Mesothelial cell of epicardium (in vitro differentiated cells): ENCODE measurements at places on chromosomes 4 and X.

DNA sequence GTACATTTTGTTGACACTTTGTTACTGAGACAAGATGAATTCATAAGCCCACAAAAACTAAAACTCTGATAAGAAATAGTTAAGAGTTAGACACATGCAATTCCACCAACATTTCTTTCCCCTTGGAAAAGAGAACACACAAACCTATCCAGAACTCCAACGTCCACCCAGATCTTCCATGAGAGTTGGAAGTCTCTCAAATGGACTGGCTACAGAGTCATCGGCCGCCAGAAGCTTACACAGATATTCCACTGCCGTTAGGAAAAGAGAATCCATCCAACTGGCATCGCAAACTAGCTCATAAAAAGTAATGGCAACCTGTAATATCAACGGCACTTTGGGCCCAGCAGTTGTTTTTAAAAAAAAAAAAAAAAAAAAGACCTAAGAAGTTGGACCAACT lies 114.7 kb downstream of the PRKX start:
- peak overlapping the region; percentile 13 for H3K27ac ChIP-seq
- DNase-seq, result no peak
- H3K36me3 ChIP-seq, result peaks cover 9% of the 10 kb centered on the region
- peaks cover 27% of the 10 kb centered on the region for H3K4me1 ChIP-seq
- H3K27me3 ChIP-seq, result no peaks in the 10 kb centered on the region
- H3K4me3 ChIP-seq, result no peak overlapping the region

GRCh38 chr4:4980621-4981230 lies 38.5 kb downstream of the CYTL1 start:
- DNase-seq, result no peak
- peaks cover 3% of the 10 kb centered on the region for H3K4me1 ChIP-seq
- no peak overlapping the region for H3K27ac ChIP-seq
- no peak overlapping the region for H3K4me3 ChIP-seq
- no peaks in the 10 kb centered on the region for H3K27me3 ChIP-seq

GRCh38 chrX:1126738-1127137 lies 85.7 kb downstream of the CRLF2 start:
- peaks cover 27% of the 10 kb centered on the region for H3K27me3 ChIP-seq
- no peak for DNase-seq
- H3K4me1 ChIP-seq, result no peaks in the 10 kb centered on the region
- no peak overlapping the region for H3K4me3 ChIP-seq

DNA sequence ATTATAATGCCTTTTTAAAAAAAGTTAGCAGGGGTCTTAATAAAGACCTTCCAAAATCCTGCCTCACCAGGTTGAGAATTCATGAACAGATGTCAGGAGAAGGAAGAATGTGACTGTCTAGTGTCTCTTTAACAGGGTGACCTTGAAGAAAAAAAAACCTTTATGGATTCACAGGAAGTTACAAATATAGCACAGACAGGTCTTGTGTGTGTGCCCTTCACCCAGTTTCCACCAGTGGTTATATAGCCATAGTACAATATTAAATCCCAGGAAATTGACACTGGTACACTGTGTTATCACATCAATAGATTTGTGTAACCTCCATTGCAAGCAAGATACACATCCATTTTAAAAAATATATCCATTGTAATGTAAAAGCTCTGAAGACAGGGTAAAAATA lies 43.7 kb downstream of the HADH start:
- no peak overlapping the region for H3K27ac ChIP-seq
- H3K36me3 ChIP-seq, result peaks cover 34% of the 10 kb centered on the region
- H3K4me1 ChIP-seq, result no peaks in the 10 kb centered on the region
- DNase-seq, result no peak

DNA sequence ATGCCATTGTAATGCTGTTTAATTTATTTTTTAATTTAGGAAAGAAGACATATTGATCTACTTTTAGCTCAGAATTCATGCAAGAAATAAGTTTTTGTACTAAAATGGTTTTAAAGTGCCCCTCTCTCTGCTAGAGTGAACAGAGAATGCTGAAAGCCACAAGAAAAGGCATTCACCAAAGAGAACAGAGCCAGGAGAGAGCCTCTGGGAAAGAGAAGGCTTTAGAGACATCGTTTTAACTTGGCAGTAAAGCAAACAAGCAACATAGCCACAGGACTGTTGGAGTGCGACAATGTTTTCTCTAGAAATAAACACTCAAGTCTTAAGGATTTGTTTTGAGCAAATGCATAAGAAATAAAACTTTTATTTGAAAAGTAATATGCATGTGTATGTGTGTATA lies 484.1 kb upstream of the CPEB2 start:
- H3K27me3 ChIP-seq, result no peaks in the 10 kb centered on the region
- no peaks in the 10 kb centered on the region for H3K4me1 ChIP-seq
- DNase-seq, result no peak
- H3K4me3 ChIP-seq, result no peak overlapping the region
- no peaks in the 10 kb centered on the region for H3K36me3 ChIP-seq

GRCh38 chr4:111303806-111304205 lies 680.9 kb upstream of the PITX2 start:
- peaks cover 7% of the 10 kb centered on the region for H3K36me3 ChIP-seq
- H3K27me3 ChIP-seq, result no peaks in the 10 kb centered on the region
- no peak overlapping the region for H3K27ac ChIP-seq
- no peak for DNase-seq

DNA sequence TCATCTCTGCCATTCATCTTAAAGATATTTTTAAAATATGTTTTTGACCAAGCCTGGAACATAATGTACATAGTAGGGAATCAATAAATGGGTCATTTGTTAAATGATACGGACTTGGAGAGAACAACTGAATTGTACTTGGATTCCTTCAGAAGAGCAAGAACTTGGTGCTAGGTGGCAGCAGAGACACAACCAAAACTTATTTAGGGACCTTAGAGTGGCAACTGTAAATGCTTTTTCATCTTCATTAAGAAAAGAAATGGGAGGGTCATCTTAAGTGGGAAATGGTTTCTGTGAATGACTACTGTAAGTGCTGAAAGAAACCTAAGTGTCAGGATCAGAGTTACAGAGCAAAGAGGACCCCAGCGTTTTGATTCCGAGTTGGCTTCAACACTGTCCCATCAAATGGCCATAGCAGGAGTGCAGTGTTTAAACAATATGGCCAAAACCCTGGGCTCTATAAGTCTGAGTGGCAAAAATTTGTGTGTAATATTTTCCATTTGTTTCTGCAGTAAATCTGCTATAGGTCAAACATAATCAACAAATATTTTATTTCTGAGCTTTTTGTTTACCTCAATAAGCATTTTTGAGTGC lies 213.6 kb downstream of the PALLD start:
- H3K36me3 ChIP-seq, result peaks cover 28% of the 10 kb centered on the region
- H3K27ac ChIP-seq, result no peak overlapping the region
- peaks cover 19% of the 10 kb centered on the region for H3K4me1 ChIP-seq

DNA sequence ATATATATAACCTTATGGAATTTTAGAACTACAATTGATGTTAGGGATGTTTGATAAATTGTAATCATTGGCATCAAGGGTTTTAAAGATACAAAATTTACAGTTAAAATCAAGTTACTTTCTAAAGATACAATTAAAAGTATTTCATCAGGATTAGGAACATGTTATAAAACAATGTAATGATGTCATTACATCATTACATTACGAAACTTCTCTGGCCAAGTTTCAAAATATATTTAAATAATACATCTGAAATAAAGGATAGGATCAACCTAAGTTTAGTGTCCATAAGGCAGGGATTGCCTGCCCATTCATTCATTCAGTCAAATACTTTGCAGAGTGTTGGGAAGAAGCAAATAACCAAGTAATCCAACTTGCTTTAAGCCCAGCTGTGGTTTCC lies 75.1 kb downstream of the TENM3 start:
- H3K27me3 ChIP-seq, result no peaks in the 10 kb centered on the region
- no peak overlapping the region for H3K27ac ChIP-seq
- peaks cover 3% of the 10 kb centered on the region for H3K4me1 ChIP-seq
- no peak overlapping the region for H3K4me3 ChIP-seq
- peaks cover 21% of the 10 kb centered on the region for H3K36me3 ChIP-seq

DNA sequence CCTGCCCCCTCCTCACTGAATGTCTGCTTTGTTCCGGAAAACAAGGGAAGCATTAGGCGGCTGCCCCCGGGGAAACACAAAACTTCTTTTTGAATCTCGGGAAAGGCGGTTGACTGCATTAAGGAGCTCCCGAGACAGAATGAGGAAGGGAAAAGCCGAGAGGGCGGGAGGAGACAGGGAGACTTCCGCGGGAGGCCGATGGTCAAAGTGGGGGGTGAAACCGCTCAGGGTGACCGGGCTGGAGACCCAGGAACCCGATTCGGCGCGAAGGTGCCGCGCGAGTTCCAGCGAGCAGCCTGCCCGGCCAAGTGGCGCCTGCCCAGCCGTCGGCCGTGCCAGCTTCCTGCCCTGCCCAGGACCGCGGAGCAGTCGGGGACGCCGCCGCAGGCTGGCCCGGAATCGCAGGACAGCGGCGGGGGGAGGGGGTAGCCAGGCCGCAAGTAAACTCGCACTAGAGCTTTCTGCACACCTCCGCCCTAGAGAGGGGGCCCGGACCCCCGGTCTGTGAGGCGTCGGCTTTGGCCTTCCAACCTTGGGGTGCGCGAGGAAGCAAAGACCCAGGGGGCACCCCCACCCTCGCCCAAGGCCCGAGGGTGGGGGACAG lies 55.1 kb upstream of the BCOR start:
- H3K27me3 ChIP-seq, result peaks cover 7% of the 10 kb centered on the region
- peak; percentile 41 for DNase-seq
- H3K36me3 ChIP-seq, result no peaks in the 10 kb centered on the region
- peak overlapping the region; percentile 65 for H3K4me3 ChIP-seq
- peak overlapping the region; percentile 82 for H3K27ac ChIP-seq
- H3K4me1 ChIP-seq, result peaks cover 40% of the 10 kb centered on the region

DNA sequence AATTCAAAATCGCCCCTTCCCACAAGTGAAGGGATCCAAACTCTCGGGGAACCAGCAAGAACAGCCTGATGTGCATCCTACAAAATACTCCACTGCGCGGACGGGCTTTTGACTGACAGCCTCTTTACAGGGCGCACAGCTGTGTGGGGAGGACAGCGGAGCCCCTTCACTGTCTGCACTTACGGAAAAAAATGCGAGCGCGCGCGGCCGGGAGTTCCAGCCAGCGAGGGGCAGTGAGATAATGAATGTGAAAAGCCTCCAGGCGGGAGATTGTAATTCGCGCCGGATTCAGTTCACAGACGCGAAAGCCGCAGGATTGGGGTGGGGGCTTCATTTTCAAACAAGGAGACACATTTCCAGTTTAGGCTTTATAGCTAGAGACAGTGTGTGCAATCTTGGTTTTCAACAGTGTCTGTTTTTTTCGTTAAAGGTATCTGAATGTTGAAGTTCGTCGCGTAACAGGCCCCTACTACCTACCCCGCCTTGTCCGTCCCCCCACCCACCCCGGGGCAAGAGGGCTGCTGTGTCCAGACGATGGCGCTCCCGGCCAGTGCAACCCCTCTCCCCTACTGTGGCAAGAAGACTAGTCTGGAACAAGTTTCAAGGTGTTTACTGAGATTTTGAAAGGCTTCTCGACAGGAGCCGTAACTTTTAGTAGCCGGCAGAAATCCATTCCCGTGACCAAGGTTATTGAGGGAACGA lies 1.7 kb upstream of the GPR50 start:
- no peak overlapping the region for H3K27ac ChIP-seq
- H3K4me1 ChIP-seq, result peaks cover 13% of the 10 kb centered on the region
- no peak for DNase-seq
- H3K4me3 ChIP-seq, result peak overlapping the region; percentile 23
- H3K36me3 ChIP-seq, result no peaks in the 10 kb centered on the region

- no peaks in the 10 kb centered on the region for H3K27me3 ChIP-seq
- H3K27ac ChIP-seq, result peak overlapping the region; percentile 85
- H3K4me3 ChIP-seq, result no peak overlapping the region
- DNase-seq, result no peak
- no peaks in the 10 kb centered on the region for H3K36me3 ChIP-seq
Observed at GRCh38 chrX:69033936-69034335, 131.3 kb downstream of the PJA1 start.

GRCh38 chr4:69775321-69775867 lies 15.0 kb upstream of the SULT1B1 start:
- H3K4me3 ChIP-seq, result no peak overlapping the region
- H3K27ac ChIP-seq, result peak overlapping the region; percentile 23
- H3K36me3 ChIP-seq, result peaks cover 1% of the 10 kb centered on the region
- no peaks in the 10 kb centered on the region for H3K27me3 ChIP-seq
- DNase-seq, result no peak

DNA sequence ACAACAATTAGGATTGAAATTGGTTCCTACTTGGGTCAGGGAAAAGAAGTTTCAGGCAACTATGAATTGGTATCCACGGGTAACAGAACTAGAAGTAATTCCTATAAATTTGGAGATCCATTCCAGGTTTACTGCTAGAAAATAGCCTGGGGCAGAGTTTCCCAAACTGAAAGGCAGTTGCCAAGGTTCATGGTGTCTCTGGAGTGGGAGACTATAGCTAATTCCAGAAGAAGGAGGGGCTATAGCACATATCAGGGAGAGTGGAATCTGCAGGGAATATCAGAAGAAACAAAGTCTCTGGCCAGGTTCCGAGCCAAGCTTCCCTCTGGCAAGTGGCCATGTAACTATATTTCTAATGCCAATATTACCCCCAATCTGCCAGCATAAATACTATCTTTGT lies 166.3 kb downstream of the GALNTL6 start:
- DNase-seq, result no peak
- no peak overlapping the region for H3K4me3 ChIP-seq
- no peak overlapping the region for H3K27ac ChIP-seq
- no peaks in the 10 kb centered on the region for H3K36me3 ChIP-seq
- H3K27me3 ChIP-seq, result no peaks in the 10 kb centered on the region

GRCh38 chrX:82748906-82749505 lies 759.1 kb upstream of the POU3F4 start:
- no peaks in the 10 kb centered on the region for H3K27me3 ChIP-seq
- peaks cover 4% of the 10 kb centered on the region for H3K4me1 ChIP-seq
- no peaks in the 10 kb centered on the region for H3K36me3 ChIP-seq
- DNase-seq, result no peak
- no peak overlapping the region for H3K4me3 ChIP-seq
- H3K27ac ChIP-seq, result no peak overlapping the region

DNA sequence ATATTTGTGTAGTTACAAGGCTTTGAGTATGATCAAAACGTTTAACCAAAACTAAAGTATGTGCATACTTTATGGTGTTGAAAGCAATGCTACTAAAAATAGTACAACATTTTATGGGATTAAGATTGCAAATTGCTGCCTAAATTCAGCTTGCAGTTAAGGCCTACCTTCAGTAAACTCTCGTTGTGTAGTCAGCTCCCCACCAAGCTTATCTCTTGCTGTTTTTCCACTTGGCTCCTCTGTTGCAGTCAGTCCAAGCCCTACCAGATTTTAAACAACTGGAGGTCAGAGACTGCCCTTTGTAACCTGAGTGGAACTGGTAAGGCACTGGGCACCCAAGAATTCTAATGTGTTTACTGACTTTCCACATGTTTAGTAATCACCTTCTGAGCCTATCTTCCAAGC lies 25.7 kb downstream of the AFF1 start:
- H3K4me1 ChIP-seq, result peaks cover 29% of the 10 kb centered on the region
- H3K4me3 ChIP-seq, result no peak overlapping the region
- H3K27me3 ChIP-seq, result no peaks in the 10 kb centered on the region
- H3K27ac ChIP-seq, result peak overlapping the region; percentile 56

- H3K36me3 ChIP-seq, result no peaks in the 10 kb centered on the region
- peaks cover 22% of the 10 kb centered on the region for H3K4me1 ChIP-seq
- no peaks in the 10 kb centered on the region for H3K27me3 ChIP-seq
- peak overlapping the region; percentile 17 for H3K27ac ChIP-seq
- DNase-seq, result no peak
- H3K4me3 ChIP-seq, result no peak overlapping the region
Observed at GRCh38 chr4:19993242-19993641, 258.5 kb upstream of the SLIT2 start.

- DNase-seq, result no peak
- no peaks in the 10 kb centered on the region for H3K27me3 ChIP-seq
- peaks cover 29% of the 10 kb centered on the region for H3K4me1 ChIP-seq
Observed at GRCh38 chr4:82891707-82892466, 934 bp upstream of the SEC31A start.
